ENCODE measurements at places on chromosomes 6 and 20. TPM values are rescaled to one million over a fixed set of nuclear protein-coding genes. Genes with fewer than 3 reads are reported as not detected.

The BTNL2 gene
- 0.36 TPM for polyA plus RNA-seq

The SMLR1 gene
- not detected for polyA plus RNA-seq

The ORC3 gene
- polyA plus RNA-seq: 26.5 TPM

The LINC00237 gene
- polyA plus RNA-seq: 0.41 TPM

The HLA-DPB1 gene
- 15.0 TPM for polyA plus RNA-seq

The LPIN3 gene
- polyA plus RNA-seq: 3.2 TPM

The SLC26A8 gene
- 0.15 TPM for polyA plus RNA-seq

Measured in muscle of leg (tissue), 16 donors.